Stimulated activated CD8-positive, alpha-beta memory T cell treated with anti-CD3 and anti-CD28 coated beads, Interleukin-7, amount 100 ng/mL, for 48 hours (primary cell): ENCODE measurements at places on chromosomes 11 and 22.

DNA sequence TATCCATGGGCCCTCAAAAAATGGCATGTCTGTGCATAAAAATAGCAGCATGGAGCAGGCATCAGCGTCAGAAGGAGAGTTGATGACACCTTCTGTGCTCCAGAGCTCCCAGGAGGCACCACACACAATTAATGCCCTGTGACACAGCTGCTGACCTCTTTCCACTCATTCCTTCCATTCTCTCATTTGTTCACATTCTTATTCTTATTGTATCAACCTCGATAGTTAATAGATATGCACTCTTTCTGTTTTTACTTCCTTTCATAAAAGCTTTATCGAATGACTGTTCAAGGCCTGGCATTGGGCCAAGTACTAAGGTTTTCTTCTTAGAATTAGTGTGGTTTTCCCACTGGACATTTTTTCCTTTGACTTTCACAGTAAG lies 266.0 kb upstream of the MTNR1B start:
- DNase-seq: no peak

- no peak for DNase-seq
Measured at GRCh38 chr11:10439351-10439750, 15.7 kb upstream of the AMPD3 start.

DNA sequence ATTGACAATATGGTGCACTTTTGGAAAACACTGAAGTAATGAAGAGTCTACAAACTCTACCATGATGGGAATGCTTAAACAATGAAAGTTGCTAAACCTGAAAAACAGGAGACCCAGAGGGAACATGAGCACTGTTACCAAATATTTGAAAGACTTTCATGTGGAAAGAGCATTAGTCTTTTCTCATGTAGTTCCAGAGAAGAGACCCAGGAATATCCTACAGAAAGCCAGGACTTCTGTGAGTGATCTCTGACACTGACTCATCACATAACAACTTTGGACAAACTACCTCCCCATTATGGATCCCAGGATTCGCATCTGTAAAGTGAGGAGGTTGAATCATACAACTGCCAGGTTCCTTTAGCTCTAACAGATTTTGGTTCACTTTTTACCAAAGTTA lies 62.2 kb downstream of the FAM181B start:
- no peak for DNase-seq

DNA sequence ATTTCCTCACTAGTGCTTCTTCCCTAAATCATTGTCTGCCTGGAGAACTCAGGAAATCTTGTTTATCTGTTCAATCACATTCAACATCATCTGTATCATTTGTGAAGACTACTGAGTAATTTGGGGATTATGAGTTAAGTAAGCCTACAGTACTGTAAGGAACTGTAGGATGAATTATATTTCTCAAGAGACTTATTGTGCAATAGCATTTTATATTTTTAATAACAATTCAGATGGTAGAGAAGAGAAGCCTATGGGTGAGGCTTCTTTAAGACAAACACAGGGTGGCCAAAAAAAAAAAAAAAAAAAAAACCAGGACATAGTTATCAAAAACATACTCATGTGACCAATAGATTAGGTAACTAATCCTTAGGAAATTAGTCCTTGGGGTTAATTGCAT lies 282.7 kb downstream of the FAM181B start:
- no peak for DNase-seq

GRCh38 chr11:72778535-72779494 lies 15.0 kb downstream of the STARD10 start:
- DNase-seq: no peak

DNA sequence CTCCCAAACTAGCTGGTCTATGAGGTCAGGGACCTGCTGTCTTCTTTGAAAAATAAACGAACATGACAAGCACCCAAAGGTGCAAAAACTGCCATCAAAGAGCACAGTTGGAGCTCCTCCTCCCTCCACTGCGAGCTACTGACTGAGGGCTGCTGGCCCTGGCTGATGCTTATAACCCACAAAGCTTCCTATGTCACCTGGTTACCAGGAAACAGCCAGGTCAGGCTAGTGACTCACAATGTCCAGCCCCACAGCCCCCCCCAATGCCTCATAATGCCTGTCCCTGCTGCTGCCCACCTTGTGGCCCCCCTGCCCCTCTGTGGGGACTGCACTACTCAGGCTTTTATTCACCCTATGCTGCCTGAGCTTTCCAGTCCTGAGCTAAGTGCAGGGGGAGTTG lies at the start of gene DRICH1:
TSS of gene DRICH1 (minus strand) at position 144 of the 400 bp plus-strand sequence. CDS start 298 bp downstream, outside the sequence.
- no peak for DNase-seq

- no peak for DNase-seq
Measured at GRCh38 chr11:79439410-79439885, 1.4 kb downstream of the TENM4 start.

- no peak for DNase-seq
Measured at GRCh38 chr11:109788948-109789490, 304.2 kb upstream of the ZC3H12C start.

DNA sequence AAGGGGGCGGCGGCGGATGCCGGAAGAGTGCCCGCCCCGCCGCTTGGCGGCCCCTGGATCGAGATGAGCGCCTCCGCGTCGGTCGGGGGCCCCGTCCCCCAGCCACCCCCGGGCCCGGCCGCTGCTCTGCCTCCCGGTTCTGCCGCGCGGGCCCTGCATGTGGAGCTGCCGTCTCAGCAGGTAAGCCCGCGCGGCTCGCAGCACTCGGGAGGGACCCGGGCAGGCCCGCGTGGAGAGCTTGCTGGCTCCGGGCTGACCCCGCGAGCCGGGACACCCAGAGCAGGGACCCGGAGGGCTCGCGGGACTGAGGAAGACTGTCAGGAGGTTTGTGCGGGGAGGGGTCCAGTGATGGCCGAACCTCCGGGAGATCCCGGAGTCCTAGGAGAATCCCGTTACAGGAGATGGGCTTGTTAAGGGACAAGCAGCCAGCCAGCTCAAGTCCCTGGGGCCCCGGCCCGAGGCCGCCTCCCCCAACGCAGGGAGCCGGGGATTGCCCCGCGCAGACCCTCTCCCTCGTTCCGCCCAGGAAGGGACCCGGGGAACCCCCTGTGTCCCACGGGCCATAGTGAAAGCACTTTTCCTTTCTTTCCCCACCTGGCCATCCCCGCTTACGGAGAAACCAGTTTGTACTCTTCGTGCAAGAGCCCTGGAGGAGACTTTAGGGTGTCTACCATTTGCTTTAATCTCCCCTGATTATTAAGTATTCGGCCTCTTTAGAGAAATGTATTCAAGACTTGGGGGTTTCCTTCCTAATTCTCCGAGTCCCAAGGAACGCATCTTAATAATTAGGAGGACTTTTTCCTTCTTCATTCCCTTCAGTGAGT lies 547 bp downstream of the UVRAG start:
- peak; percentile 7 for DNase-seq

DNA sequence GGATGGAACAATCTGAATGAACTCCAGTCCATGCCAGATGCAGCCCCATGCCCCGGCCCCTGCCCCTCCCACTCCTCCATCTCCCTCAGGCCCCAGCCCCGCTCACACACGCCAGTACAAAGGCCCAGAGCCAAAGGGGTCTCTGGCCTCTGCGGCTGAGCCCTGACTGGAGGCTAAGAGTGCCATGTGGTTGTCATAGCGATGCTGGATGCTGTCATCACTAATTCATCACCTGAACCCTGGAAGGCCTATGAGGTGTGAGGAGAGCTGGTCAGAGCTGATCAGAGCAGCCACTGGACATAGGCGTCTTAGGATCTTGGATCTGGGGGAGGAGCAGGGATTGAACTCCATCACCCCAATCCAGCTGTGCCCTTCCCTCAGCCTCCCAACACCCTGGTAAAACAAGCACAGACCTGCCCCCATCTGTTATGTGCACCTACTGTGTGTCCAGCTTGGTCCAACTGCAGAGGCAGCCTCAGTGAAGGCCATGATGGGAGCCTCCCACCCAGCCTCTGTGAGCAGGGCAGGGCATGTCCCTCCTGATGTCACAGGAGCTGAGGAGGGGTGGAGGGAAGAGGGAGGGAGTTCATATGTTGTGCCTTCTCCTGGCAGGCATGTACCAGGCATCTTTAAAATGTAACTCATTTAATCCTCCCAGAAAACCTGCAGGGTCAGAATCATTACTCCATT lies 16.7 kb downstream of the PDE2A start:
- DNase-seq: no peak

- no peak for DNase-seq
Measured at GRCh38 chr11:42555190-42555589, 756.6 kb upstream of the API5 start.

DNA sequence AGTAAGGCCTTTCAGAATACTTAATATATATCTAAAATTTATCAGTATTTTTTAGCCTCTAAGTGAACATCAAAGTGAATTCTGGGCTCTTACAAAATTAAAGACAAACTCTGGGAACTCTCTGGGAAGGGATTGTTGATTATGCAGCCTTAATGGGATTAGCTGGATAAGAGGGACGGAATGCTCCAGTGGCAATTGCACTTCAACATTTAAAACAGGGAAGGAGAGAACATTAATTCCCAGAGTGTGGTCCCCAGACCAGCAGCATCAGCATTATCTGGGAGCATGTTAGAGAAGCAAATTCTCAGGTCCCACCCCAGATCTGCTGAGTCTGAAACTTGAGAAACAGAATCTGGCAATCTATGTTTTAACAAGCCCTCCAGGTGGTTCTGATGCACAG lies 46.5 kb downstream of the POLD3 start:
- DNase-seq: no peak

DNA sequence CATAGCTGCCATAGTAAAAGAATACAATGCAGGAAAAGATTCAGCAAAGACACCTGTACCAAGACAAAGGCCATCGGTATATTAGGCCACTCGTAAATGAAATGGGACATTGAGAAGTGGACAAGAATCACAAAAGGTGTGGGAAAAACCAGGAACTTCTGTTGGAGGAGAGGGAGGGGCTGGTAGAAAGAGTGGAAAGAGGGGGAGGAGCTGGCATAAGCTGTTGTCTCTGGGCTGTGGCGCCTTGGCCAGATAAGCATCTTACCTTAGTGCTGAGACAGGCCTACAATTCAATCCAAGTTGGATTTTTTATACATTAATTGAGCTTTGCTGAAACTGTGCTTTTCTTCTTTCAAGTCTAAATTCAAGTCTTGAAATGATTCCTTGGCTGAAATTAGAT lies 37.1 kb downstream of the ZNF202 start:
- DNase-seq: no peak

DNA sequence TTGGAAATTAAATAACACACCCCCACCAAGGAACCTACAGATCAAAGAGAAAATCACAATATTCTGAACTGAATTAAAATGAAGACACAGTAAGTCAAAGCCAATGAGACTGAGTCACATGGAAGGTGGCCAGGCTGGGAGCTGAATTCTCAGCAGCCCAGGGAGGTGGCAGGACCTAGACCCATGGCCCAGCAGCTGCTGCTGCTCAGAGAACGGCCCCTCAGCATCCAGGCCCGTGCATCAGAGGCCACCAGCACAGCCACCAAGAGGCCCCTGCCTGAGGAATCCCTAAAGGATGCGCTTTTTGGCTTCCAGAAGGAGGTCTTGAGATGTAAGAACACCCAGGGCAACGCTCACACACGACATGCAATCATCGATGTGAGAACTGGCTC lies 35.0 kb downstream of the TBX1 start:
- DNase-seq: no peak

- DNase-seq: no peak
Measured at GRCh38 chr22:17930455-17931313, 93.7 kb downstream of the MICAL3 start.

GRCh38 chr11:107859459-107860239 lies 1.1 kb upstream of the SLC35F2 start:
- DNase-seq: no peak

DNA sequence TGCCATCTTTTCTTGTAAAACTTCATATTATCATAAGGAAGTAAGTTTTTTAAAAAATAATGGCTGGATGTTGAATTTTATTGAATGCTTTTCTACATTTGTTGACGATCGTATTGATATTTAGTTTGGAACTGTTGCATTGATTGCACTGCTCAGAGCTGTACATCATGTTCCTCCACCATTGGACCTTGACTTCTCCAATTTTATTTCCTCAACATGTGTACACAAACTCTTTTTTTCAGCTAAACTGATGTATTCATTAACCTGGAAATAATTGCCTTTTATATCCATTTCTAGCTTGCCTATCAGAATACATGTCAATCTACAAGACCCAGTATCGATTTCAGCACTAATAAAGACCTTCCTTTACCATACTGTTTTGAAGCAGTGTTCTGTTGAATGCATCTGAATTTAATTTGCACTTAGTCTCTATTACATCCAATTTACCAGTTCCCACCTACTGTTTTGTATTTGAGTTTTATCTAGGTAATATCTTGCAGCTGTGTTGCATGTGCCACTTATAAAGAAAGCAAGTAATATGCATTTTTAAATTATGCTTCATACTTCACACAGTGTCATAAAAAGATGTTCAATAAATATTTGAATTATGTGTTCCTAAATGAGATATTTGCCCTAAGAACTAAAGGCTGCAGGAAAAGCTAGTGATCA lies 5.5 kb downstream of the CEP57 start:
- DNase-seq: no peak

- no peak for DNase-seq
Measured at GRCh38 chr22:50581950-50582492, 628 bp downstream of the CHKB start.

DNA sequence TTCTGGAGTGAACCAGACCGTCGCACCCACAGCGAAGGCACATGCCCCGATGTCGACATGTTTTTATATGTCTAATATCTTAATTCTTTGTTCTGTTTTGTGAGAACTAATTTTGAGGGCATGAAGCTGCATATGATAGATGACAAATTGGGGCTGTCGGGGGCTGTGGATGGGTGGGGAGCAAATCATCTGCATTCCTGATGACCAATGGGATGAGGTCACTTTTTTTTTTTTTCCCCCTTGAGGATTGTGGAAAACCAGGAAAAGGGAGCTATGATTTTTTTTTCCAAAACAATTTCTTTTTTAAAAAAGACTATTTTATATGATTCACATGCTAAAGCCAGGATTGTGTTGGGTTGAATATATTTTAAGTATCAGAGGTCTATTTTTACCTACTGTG lies 49.2 kb upstream of the OR4B1 start:
- DNase-seq: no peak

DNA sequence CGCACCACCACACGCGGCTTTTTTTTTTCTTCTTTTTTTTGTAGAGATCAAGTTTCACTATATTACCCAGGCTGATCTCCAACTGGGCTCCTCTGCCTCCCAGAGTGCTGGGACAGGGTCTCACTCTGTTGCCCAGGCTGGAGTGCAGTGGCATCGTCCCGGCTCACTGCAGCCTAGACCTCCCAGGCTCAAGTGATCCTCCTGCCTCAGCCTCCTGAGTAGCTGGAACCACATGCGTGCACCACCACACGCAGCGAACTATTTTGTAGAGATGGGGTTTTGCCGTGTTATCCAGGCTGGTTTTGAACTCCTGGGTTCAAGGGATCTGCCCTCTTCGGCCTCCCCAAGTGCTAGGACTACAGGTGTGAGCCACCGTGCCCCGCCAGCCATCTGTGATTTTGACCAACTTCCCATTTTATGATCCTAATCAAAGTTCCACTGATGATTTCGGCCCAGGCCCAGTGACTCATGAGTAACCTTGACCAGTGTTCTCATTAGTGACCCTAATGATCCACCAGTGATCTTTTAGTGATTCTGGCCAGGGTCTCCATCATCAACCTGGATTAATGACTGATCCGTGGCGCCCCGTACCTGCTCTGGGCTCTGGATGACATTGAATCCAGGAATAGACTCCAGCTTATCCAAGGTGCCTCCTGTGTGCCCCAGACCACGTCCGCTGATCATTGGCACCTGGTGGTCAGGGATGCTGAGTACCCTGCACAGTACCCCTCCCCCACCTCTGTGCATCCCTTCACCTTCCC lies 1.7 kb downstream of the TYMP start:
- no peak for DNase-seq
